ENCODE measurements at places on chromosomes 2 and 18. TPM values are rescaled to one million over a fixed set of nuclear protein-coding genes. Genes with fewer than 3 reads are reported as not detected.

SLC8A1 gene
- 3.7 TPM for total RNA-seq

GLI2 gene
- 0.81 TPM for total RNA-seq

STARD6 gene
- not detected for total RNA-seq

SIGLEC15 gene
- total RNA-seq, result not detected

OTOS gene
- total RNA-seq, result not detected
